Left renal cortex interstitium (tissue), 4 donors: ENCODE measurements at places on chromosomes 2 and 18.
A peak's percentile ranks its signal among the peaks of the same experiment; 100 is the strongest.

- no peak for DNase-seq
Measured at GRCh38 chr2:129056309-129056958, 737.8 kb upstream of the HS6ST1 start.

DNA sequence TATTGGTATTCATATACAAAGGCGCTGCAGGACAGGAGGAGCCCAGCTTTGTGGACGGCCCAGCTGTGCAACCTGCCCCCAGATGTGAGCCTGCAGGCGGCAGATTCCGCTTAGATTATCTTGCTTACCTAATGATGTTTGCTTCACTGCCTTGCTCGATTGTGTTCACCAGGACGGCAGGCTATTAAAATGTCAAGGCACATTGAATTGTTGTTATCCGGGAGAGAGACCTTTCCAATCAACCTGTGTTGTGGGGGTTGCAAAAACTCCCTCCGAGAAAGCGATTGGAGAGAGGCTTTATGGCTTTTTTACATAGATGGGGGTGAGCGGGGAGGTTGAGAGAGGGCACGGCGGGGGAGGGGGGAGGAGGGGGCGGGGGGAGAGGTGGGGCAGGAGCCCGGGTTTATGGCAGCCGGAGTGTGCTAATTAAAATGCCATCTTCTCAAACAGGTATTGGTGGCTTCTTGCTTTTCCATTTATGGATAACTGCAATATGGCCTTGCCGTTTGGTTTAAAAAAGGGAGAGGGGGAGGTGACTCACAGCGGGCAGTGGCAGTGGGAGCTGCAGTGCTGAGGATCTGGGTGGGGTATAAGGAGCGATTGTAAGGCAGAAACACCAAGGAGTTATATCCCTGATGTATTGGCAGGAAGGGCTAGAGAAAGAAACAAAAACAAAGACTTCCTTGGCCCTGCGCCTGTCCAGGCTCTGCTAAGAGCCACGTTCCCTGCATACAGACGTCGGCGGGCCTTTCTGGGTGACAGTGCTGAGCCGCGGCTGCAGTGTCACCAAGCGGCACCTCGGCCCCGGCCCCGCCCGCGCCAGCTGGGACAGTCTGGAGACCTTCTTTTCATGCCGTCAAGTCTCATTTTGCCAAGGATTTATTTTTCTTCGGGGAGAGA, 97.2 kb downstream of the INSIG2 start:
- no peak for DNase-seq

- peak; percentile 31 for DNase-seq
Measured at GRCh38 chr2:209579230-209579749, 155.4 kb downstream of the MAP2 start.

GRCh38 chr2:151289972-151290866, 751 bp upstream of the NMI start:
- DNase-seq: peak; percentile 23

GRCh38 chr2:11824901-11825828, 78.7 kb downstream of the LPIN1 start:
- DNase-seq: no peak

GRCh38 chr2:88950010-88950409, 258.5 kb downstream of the RPIA start:
- DNase-seq: no peak

GRCh38 chr2:135893374-135893794, 17.1 kb upstream of the MCM6 start:
- DNase-seq: no peak

GRCh38 chr2:162967147-162967546, 128.6 kb upstream of the KCNH7 start:
- no peak for DNase-seq

DNA sequence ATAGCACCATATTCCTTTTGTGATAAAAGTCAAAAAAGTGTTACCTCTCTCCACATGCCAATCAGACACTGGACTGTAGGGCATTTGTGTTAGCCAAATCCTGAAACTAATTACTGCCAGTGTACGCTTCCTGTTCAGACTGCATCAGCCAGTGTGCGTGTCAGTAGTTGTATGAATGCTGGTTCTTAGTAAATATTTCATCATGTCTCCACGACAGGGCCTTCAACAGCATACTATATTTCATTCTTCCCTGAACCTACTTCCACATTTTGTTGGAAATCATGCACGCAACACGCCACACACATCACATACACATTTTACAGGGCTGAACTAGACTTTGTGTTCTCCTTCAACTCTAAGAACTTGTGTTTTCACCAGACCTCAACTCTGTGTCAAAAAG, 77.5 kb downstream of the EPB41L3 start:
- DNase-seq: no peak

- DNase-seq: no peak
Measured at GRCh38 chr2:70984576-70985282, 6.3 kb downstream of the ANKRD53 start.

- DNase-seq: no peak
Measured at GRCh38 chr2:227536445-227536844, 62.2 kb upstream of the SCYGR2 start.

- DNase-seq: no peak
Measured at GRCh38 chr18:64803471-64803870, 654.6 kb upstream of the LINC00305 start.

DNA sequence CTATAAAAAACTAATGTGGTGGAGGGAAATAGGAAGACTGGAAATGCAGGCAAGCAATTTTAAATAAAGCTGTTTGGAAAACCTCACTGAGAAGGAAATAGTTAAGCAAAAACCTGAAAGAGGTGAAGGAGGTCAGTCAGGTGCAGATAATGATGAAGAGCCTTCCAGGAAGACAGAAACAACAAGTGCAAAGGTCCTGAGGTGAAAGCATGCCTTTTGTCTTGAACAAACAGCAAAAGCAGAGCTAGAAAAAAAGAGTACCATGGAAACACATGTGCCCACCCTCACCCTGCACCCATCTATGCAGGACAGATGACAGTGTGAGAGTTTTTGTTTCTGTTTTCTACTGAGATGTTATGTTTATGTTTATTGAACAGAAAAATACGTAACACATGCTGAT, 8.1 kb upstream of the ZBTB14 start:
- no peak for DNase-seq

DNA sequence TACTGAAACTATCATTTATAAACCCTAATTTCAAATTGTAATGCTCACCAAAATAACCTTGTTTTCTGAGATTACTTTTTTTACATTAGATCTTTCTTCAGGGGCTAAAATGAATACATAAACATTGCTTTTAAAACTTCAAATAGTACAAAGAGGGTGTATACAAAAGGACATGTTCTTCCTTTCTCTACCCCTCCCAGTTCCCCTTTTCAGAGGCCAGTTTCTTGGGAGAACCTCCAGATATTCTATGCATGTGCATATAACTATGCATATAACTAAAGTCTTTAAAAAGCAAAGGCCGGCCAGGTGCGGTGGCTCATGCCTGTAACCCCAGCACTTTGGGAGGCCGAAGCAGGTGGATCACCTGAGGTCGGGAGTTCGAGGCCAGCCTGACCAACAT, 10.6 kb upstream of the FAM117B start:
- DNase-seq: no peak

GRCh38 chr2:160735696-160736095, 242.1 kb upstream of the RBMS1 start:
- no peak for DNase-seq

DNA sequence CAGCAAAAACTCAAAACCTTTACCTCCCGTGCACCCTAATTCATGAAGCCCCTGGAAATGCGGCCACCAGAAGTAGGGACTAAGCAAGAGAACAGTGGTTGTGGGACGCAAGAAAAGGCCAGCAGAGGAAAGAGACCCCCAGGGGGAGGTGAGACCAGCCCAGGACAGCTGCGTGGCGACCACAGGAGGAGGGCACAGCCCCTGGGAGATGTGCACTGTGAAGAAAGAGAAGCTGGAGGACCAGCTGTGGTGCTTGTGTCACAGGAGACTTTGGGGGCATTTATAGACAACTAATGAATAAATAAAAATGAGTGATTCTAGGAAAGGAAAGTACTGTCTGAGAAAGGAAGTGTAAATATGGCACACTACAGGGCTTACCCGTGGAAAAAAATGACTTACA, 263.8 kb downstream of the EIPR1 start:
- DNase-seq: no peak

- DNase-seq: no peak
Measured at GRCh38 chr2:58812771-58813344, 571.7 kb upstream of the FANCL start.

DNA sequence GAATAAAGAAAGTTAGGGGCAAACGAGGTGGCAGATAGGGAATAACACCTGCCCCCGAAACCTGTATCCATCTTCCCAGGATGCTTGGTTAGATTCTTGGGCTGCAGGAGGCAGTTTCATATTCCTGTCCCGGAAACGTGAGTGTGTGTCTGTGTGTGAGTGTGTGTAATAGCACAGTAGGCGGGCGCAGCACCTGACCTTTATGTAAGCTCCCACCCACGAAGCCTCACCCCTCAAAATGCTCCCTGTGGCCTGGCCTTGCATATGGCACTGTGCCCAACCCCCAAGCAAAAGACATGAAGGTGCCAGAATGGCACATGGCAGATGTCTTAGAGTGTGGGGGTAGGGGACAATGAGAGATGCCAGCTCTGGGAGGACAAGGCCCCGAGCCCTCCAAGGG, 48.9 kb downstream of the EFR3B start:
- no peak for DNase-seq

- no peak for DNase-seq
Measured at GRCh38 chr18:73408469-73408868, 540.7 kb upstream of the NETO1 start.

- DNase-seq: no peak
Measured at GRCh38 chr2:199862788-199863187, 11.8 kb upstream of the FTCDNL1 start.

DNA sequence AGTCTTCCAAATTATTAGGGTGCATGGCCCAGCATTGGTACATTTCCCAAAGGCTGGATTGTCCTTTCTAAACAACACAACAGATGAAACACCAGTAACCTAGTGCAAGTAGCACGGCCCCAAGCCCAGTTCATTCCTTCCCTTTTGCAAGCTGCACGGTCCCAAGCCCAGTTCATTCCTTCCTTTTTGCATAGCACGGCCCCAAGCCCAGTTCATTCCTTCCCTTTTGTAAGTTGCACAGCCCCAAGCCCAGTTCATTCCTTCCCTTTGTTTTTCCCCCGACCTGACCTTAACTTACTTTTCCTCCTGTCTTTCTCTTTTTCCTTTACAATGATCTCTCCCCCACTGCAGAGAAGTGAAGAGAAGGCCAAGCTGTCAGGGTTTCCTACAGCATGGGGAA, 60.9 kb downstream of the C18orf63 start:
- no peak for DNase-seq

DNA sequence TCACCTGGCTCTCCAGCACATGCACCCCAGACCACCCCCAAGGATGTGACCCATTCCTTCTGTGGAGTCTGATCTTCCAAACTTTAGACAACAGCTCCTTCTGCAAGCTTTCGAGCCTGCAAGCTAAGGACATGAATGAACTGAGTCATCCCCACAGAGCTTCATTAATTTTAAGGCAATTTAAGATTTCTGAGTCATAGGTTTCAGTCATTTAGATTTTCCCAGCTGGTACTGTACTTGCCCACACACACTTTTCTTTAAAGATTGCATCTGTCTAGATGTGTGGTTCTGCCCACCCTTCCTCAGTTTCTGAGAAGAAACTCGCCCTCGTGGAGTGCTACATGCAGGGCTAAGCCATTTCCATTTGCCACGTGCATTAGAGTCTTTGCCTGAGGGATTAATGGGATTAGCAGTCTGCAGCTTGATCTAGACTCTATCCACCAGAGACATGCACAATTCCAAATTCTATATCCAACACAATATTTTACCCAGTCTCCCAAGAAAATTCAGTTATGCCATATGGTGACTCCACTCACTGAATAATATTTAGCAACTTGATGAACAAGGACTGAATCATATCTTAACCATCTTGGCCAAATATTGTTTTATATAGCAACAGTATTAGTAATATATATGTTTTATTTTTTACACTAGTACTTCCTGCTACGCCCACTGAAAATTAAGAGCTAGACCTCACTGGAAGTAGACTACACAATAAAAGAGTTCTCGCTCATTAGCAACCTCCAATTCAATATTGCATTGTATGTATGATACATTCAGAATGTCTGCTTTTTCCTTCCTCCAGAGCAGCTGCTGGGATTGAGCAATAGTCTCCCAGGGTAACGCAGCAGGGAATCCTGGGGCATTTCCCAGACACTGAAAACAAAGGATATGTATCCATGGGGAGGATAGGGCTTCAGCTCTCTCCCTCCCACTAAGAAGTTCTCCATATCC, 14.3 kb upstream of the TRIB2 start:
- DNase-seq: no peak

DNA sequence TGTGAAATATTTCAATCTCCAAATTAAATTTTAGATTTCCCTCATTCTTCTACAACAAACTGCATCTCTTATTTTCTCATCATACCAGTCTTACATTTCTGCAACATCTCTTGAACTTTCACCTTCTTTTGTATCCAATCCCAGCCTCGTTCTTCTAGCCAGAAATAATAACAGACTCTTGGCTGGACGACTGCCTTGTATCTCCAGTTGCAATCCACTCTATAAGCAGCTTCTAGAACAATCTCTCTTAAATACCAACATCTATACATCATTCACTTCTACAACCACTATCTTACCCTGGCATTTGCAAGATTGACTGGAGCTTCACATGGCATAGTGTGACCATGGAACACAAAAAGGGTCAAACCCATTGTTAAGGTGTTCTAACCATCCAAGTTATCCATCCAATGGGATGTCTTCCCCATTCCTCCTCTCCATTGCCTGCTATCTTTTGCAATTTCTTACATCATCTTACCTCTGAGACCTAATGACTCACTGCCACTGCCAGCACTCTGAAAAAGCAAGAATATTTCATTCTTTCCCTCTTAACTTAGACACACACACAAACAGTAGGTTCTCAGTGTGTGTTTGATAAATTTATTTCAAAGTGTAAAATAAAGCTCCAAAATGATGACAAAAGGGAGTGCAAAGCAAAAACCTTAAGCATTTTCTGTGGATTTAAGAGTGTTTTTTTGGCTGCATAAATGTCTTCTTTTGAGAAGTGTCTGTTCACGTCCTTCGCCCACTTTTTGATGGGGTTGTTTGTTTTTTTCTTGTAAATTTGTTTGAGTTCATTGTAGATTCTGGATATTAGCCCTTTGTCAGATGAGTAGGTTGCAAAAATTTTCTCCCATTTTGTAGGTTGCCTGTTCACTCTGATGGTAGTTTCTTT, 145.6 kb downstream of the METTL4 start:
- no peak for DNase-seq

DNA sequence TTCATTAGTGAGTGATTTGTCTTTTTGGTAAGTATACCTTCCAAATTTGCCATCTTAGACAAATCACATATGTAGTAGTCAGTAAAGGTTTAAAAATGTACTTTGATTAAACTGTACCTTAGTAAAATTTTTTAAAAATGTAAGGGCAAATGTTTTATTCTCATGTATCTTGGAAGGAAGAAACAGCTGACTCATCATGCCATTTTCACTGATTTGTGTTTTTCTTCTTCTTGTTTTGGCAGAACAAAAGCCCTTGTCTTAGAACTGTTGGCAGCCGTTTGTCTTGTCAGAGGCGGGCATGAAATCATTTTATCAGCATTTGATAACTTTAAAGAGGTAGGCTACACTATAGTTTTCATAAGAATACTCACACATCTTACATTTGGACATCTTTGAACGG, 136.5 kb downstream of the PRPF40A start:
- DNase-seq: no peak
